ENCODE measurements at places on chromosomes 7 and 10. TPM values are rescaled to one million over a fixed set of nuclear protein-coding genes. Genes with fewer than 3 reads are reported as not detected.

PLCE1 gene
- 43.1 TPM for polyA plus RNA-seq

TAF6 gene
- polyA plus RNA-seq = 69.2 TPM

TRIM50 gene
- 0.24 TPM for polyA plus RNA-seq

CTAGE4 gene
- polyA plus RNA-seq = 10.5 TPM

DYNC1I1 gene
- polyA plus RNA-seq = 0.48 TPM

GIMAP5 gene
- polyA plus RNA-seq = 4.3 TPM

FFAR4 gene
- polyA plus RNA-seq = not detected

POR gene
- 74.1 TPM for polyA plus RNA-seq

ABCB8 gene
- polyA plus RNA-seq = 21.8 TPM

LZTS2 gene
- 76.2 TPM for polyA plus RNA-seq

COL26A1 gene
- 34.3 TPM for polyA plus RNA-seq

DNA sequence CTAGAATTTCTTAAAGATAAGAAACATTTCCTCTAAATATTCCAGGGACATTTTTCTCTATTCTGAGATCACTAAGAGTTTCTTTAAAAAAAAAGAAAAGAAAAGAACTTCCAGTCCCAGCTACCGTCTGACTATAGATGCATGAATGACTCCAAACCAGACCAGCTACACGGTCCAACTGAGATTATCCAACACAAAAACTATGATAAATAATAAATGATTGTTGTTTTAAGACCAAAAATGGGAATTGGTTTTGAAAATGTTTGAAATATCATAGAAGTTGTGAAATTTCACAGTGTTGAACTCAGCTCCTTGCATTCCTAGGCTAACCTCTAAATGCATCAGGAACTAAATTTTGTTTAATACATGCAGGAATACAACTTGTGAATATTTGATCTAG lies 1619.6 kb upstream of the LRRTM3 start:
- no peak for DNase-seq

GRCh38 chr7:37040330-37040729 lies 316.0 kb upstream of the AOAH start:
- DNase-seq = no peak

GRCh38 chr7:27636326-27637006 lies 26.2 kb downstream of the HIBADH start:
- DNase-seq = peak; percentile 9

GRCh38 chr7:6158424-6159096 lies 113.9 kb downstream of the CYTH3 start:
- no peak for DNase-seq

DNA sequence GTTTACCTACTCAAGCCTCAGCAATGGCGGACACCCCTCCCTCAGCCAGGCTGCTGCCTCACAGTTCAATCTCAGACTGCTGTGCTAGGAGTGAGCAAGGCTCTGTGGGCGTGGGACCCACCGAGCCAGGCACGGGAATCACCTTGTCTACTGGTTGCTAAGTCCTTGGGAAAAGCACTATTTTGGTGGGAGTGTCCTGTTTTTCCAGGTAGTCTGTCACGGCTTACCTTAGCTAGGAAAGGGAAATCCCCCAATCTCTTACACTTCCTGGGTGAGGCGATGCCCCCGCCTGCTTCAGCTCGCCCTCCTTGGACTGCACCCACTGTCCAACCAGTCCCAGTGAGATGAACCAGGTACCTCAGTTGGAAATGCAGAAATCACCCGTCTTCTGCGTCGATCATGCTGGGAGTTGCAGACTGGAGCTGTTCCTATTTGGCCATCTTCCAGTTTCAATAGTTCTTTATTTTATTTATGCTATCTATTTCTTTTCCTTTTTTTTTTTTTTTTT lies at the start of gene HYAL4:
Gene HYAL4, plus strand, starts transcription at position 458 of the 508 bp plus-strand sequence. CDS start 23,105 bp downstream, outside the sequence.
- no peak for DNase-seq

GRCh38 chr7:41568135-41568534 lies 134.8 kb downstream of the INHBA start:
- DNase-seq = no peak

DNA sequence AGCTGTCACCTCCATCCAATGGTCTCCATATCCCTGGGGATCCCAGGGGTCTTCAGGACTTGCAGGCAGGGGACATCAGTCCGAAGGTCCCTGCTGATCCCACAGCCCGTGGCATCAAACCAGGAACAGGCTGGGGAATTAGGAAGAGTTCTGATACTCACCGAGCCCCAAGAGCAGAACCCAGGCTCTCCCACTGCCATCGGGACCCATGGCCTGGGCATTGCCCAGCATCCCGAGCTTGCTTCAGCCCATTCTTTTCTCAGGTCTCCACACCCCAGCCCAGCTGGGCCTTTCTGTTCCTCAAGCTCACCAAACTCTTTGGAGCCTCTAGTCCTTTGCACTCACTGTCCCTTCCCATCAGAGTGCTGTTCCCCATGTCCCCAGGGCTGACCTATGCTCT lies 280.9 kb downstream of the GRID1 start:
- no peak for DNase-seq

DNA sequence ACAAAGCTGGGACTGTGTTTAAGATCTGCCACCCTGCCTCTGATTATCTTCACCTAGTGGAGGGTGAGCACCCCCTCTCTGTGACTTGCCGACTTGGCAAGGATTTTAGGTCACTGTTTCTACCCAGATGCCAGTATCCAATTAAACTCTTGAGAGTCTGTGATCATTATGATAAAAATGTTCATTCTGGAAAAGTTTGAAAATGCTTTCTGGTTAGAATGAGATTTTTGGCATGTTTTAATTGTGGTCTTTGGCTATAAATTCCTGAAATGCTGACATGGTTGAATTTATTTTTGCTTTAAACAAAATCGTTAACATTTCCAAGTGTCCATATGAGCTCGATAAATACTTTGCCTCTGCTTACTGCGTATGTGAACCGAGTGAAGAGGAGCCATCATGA lies 221.4 kb downstream of the BICC1 start:
- no peak for DNase-seq

DNA sequence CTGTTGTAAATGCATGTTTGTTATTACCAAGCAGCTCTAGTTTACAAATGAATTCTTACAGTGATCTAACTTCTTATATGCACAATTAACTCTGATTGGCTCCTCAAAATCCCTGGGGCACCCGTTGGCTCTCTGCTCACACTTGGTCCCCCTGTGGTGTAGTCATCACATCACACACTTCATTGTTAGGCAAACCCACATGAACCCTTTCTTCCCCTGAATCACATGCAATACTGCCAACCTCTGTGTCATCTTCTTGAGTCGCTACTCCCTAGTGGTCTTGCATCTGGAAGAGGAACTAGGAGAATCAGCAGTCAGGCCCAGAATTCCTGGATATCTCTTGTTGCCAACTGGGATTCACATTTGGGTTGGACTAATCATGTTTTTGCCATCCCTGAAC lies 73.1 kb downstream of the CD36 start:
- DNase-seq = no peak

GRCh38 chr7:35781767-35782515 lies 18.9 kb upstream of the SEPTIN7 start:
- DNase-seq = no peak

GRCh38 chr10:14595526-14596182 lies 179.0 kb downstream of the FAM107B start:
- DNase-seq = no peak

- no peak for DNase-seq
These were observed 569 bp downstream of the ZNF316 start for GRCh38 chr7:6637544-6638229.

- DNase-seq = no peak
These were observed 273.6 kb upstream of the KLF6 start for GRCh38 chr10:4058514-4059029.

GRCh38 chr7:119623427-119623826 lies 649.5 kb upstream of the KCND2 start:
- DNase-seq = no peak

GRCh38 chr7:17313194-17313593 lies 14.7 kb downstream of the AHR start:
- no peak for DNase-seq

DNA sequence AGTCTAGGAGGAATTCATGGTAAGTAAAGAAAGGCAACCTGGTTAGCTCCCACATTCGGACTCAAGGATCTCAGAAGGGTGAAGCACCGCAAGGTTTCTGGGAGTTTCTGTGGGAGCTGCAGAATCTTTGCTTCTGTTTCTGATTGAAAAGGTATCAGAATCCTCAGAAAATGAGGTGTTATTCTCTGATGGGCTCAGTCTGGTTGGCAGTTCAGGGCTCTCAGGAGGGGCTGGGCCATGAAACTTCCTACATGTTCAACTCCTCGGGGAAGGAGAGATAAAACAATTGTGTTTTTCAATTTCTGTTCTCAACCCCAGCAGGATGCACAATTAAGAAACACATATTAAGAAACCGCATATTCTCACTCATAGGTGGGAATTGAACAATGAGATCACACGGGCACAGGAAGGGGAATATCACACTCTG lies 9.1 kb downstream of the OR2A7 start:
- DNase-seq = no peak

GRCh38 chr10:15897287-15897686 lies 37.0 kb upstream of the MINDY3 start:
- DNase-seq = no peak

- no peak for DNase-seq
These were observed 82.8 kb downstream of the CACNA2D1 start for GRCh38 chr7:82360591-82361368.

- DNase-seq = no peak
These were observed 128.6 kb downstream of the ADCY1 start for GRCh38 chr7:45702751-45703150.

- DNase-seq = peak; percentile 94
These were observed 209.7 kb downstream of the SKIDA1 start for GRCh38 chr10:21315645-21316220.

DNA sequence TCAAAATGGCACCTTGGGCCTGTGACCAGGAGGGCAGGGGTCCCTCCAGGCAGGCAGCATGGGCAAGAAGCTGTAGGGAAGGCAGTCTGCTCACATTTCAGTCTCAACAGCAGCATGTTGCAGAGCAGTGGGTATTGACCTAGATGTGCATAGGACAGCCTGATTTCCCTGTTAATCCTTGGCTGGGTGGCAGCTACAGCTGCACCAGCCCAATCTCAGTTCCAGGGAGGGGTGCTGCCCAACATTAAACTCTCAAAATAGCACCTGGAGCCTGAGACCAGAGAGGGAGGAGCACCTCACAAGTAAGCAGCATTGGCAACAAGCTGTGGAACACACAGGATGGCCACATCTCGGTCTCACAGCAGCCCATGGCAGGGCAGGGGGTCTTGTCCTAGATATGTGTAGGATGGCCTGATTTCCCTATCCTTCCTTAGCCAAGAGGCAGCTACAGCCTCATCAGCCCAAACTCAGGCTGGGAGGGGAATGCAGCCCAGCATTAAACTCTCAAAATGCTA lies 10.3 kb downstream of the TMEM140 start:
- DNase-seq = no peak

DNA sequence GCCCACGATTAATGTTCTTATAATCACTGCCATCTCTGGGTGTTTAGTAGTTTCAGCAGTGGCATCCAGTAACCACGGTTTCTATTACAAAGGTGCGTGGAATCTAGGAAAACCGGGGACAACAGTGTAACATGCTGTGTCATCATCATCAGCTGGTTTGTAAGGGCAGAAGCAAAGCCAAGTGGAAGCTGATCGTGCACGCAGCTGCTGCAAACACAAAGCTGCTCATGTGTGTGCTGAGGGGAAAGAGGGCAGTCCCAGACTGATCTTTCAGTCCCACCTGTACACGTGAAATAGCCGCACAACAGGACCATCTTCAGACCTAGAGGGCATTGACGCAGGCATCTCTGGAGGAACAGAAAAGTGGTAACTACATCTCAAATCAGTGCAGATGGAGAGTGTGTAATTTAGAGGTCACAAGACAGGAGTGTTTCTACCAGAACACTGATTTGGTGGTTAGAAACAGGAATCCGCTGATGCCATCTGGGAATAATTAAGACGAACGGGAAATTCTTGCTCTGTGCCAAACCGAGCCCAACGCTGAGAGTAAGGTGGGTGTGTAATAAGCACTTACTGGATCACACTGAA lies 13.4 kb downstream of the ANKRD16 start:
- DNase-seq = no peak

DNA sequence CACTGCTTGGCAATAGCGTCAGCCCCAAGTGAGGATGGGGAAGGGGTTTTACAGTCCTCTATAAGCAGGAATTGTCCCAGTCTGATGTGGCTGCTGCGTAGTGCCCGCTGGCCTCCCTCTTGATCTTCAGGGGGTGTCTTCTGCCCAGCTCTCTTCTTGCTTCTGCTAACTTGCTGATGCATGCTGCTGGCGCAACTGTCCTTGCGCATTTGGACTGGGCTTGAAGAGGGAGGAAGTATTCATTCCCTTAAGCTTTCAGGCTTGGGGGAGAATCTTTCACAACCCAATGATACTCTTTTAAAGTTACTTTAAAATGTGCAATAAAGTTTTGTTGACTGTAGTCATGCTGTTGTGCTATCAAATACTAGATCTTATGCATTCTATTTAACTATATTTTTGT lies 10.3 kb downstream of the GALNT11 start:
- no peak for DNase-seq

- DNase-seq = no peak
These were observed 1181.6 kb downstream of the DNAJB9 start for GRCh38 chr7:109751241-109751640.

DNA sequence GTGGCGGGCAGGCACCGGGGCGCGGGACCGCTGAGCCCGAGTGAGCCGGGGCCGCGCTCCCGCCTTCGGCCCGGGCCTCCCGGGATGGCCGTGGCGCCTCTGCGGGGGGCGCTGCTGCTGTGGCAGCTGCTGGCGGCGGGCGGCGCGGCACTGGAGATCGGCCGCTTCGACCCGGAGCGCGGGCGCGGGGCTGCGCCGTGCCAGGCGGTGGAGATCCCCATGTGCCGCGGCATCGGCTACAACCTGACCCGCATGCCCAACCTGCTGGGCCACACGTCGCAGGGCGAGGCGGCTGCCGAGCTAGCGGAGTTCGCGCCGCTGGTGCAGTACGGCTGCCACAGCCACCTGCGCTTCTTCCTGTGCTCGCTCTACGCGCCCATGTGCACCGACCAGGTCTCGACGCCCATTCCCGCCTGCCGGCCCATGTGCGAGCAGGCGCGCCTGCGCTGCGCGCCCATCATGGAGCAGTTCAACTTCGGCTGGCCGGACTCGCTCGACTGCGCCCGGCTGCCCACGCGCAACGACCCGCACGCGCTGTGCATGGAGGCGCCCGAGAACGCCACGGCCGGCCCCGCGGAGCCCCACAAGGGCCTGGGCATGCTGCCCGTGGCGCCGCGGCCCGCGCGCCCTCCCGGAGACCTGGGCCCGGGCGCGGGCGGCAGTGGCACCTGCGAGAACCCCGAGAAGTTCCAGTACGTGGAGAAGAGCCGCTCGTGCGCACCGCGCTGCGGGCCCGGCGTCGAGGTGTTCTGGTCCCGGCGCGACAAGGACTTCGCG lies 534 bp downstream of the FZD9 start:
- no peak for DNase-seq

Measured in renal pelvis (tissue), 12 donors.